ENCODE measurements at places on chromosomes 7 and 10. TPM values are rescaled to one million over a fixed set of nuclear protein-coding genes. Genes with fewer than 3 reads are reported as not detected.

DNA sequence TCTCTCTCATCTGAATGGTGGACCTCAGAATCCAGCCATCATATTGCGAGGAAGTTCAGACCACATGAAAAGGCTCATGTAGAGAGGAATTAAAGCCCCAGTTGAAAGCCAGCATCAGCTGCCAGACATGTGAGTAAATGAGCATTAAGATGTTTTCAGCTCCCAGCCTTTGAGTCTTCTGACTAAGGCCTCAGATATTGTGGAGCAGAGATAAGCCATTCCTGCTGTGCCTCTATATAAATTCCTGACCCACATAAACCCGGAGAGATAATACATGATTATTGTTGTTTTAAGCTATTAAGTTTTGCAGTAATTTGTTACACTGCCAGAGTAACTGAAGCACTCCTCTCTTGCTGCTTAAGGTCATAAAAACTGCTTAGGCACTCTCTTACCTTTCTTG, 14.6 kb downstream of the FAM149B1 start:
- H3K27me3 ChIP-seq = no peaks in the 10 kb centered on the region
- H3K36me3 ChIP-seq = no peaks in the 10 kb centered on the region
- no peak overlapping the region for H3K27ac ChIP-seq
- no peaks in the 10 kb centered on the region for H3K4me1 ChIP-seq

GRCh38 chr10:74898201-74898976, 72.0 kb downstream of the KAT6B start:
- no peaks in the 10 kb centered on the region for H3K27me3 ChIP-seq
- no peaks in the 10 kb centered on the region for H3K36me3 ChIP-seq
- H3K4me1 ChIP-seq = no peaks in the 10 kb centered on the region

- no peak overlapping the region for H3K27ac ChIP-seq
- H3K36me3 ChIP-seq = no peaks in the 10 kb centered on the region
- no peak overlapping the region for H3K4me3 ChIP-seq
- DNase-seq = no peak
Observed at GRCh38 chr10:132392184-132392800, 4.7 kb upstream of the PWWP2B start.

- no peaks in the 10 kb centered on the region for H3K36me3 ChIP-seq
- no peaks in the 10 kb centered on the region for H3K27me3 ChIP-seq
- no peak overlapping the region for H3K4me3 ChIP-seq
Observed at GRCh38 chr7:119254742-119255141, 1018.2 kb upstream of the KCND2 start.

GRCh38 chr10:124565565-124566221, 104.1 kb downstream of the LHPP start:
- H3K4me3 ChIP-seq = no peak overlapping the region
- no peaks in the 10 kb centered on the region for H3K27me3 ChIP-seq
- H3K36me3 ChIP-seq = no peaks in the 10 kb centered on the region
- DNase-seq = no peak
- H3K27ac ChIP-seq = no peak overlapping the region

DNA sequence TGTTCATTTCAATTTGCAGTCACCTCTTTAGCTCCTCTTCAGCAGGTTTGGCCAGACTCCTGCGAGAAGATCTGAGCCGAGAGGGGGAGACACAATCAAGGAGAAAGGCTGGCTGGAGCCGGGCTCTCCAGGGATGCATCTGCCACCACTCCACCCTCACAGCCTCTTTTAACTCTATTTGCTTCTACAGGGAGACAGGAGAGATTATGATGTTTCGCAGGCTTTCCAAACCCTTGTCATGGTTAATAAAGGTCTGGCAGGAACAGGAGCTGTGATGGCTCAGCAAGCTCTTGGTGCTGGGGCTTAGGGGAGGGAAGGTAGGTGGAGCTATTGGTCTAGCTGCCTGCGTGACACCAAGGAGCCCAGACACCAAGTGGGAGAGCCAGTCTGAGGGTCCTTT, 448.1 kb upstream of the PODXL start:
- no peaks in the 10 kb centered on the region for H3K4me1 ChIP-seq
- H3K27me3 ChIP-seq = no peaks in the 10 kb centered on the region
- H3K27ac ChIP-seq = no peak overlapping the region
- H3K4me3 ChIP-seq = no peak overlapping the region

GRCh38 chr10:23191764-23192711, at the start of gene PTF1A:
PTF1A (plus strand) TSS chr10:23192312; CDS start chr10:23192531, 219 bp downstream.
- no peak for DNase-seq
- no peak within 1 kb of the TSS for H3K27ac ChIP-seq
- no peaks in the 10 kb centered on the region for H3K36me3 ChIP-seq
- peaks cover 50% of the 10 kb centered on the region for H3K27me3 ChIP-seq
- no peaks in the 10 kb centered on the region for H3K4me1 ChIP-seq

The C10orf62 gene
- not detected for total RNA-seq

The KNDC1 gene
- total RNA-seq = 10.8 TPM

The PRF1 gene
- total RNA-seq = 2.3 TPM

The PDE6C gene
- total RNA-seq = not detected

The SPDYE16 gene
- 0.41 TPM for total RNA-seq

GRCh38 chr10:114623661-114624294, 34.3 kb downstream of the ABLIM1 start:
- no peaks in the 10 kb centered on the region for H3K36me3 ChIP-seq
- DNase-seq = peak; percentile 51
- peak overlapping the region; percentile 26 for H3K27ac ChIP-seq
- peaks cover 6% of the 10 kb centered on the region for H3K4me1 ChIP-seq
- H3K4me3 ChIP-seq = no peak overlapping the region
- H3K27me3 ChIP-seq = no peaks in the 10 kb centered on the region

- H3K4me1 ChIP-seq = no peaks in the 10 kb centered on the region
- no peak overlapping the region for H3K4me3 ChIP-seq
- no peak for DNase-seq
- H3K27me3 ChIP-seq = no peaks in the 10 kb centered on the region
Observed at GRCh38 chr10:1272777-1273161, 216.6 kb downstream of the WDR37 start.

DNA sequence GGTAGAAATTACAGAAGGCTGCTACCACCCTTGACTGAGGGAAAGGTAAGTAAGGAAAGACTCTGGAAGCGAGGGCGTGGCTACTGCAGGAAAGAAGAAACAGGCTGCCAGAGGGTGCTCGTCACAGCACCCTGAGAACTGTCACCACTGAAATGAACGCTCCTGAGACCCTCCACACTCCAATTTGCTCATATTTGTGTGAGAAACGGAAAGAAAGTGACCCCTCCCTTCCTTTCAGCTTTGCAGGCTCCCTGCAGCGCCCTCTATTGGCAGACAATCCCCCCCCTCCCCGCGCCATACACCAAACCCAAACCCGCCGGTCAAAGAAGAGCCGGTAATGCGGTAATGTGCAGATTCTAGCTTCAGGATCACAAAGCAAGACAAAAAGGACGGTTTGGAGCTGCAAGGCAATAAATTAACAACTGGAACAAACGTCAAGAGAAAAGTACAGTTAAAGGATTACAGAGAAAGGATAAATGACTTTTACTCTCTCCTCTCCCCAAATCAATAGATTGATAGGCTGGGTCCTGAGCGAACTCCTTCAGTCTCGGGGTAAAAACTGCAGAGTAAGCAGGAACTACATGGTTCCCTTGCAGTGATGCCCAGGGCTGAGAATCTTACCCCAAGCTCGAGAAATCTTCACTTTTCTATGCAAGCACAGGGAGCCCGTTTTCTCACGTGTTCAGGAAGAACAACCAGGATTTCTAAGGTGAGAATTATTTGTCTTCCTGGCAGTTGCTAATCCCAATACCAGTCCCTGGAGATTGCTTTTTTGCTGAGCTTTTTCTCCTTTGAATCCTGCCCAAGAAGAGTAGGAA, 47.6 kb downstream of the STEAP1B start:
- H3K36me3 ChIP-seq = no peaks in the 10 kb centered on the region
- H3K27me3 ChIP-seq = no peaks in the 10 kb centered on the region
- H3K4me1 ChIP-seq = no peaks in the 10 kb centered on the region
- DNase-seq = peak; percentile 43
- no peak overlapping the region for H3K4me3 ChIP-seq

- H3K4me3 ChIP-seq = peak overlapping the region; percentile 52
- H3K36me3 ChIP-seq = no peaks in the 10 kb centered on the region
- no peak for DNase-seq
- H3K27me3 ChIP-seq = no peaks in the 10 kb centered on the region
Observed at GRCh38 chr10:103855852-103856796, 748 bp upstream of the SH3PXD2A start.

DNA sequence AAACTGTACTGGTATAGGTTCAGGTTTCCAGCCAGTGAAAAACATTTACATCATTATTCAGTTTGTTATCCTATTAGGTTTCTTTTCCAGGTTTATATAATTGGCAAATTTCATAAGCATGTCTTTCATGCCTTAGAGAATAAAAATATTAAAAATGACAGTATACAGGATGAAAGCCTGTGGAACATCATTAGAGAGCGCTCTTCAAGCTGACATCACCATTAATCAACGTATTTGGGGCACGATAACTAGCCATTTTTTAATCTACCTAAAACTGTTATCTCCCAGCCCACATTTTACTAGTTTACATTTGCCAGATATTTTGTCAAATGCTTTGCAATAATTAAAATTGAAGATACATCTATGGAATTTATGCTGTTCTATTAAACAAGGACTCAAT, 714.1 kb downstream of the CNTNAP2 start:
- H3K36me3 ChIP-seq = no peaks in the 10 kb centered on the region
- H3K27me3 ChIP-seq = no peaks in the 10 kb centered on the region
- H3K4me3 ChIP-seq = no peak overlapping the region
- no peaks in the 10 kb centered on the region for H3K4me1 ChIP-seq
- no peak for DNase-seq

DNA sequence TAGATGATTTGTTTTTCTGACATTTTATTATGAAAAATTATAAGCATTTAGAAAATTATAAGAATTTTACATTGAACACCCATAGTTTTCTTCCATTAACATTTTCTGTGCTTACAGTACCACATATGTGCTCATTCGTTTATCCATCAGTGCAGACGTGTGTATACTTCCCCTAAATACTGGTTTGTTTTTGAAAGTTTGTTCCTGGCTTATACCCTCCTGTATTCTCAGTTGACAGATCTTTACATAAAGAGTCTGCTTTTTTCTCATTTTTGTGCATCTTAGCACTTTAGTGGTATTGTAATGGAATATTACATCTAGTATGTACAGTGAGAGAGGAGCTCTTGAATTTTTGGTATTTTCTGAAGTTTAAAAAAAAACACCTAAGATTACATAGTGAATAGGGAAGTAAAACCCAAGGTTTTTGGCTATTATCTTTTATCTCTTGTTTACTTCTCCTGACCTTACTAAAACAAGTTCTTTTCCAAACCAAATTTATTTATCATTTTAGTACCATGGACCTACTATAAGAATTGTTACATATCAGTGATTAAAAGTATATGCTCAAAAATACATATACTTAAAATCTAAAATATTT, 8.1 kb downstream of the DLD start:
- H3K4me1 ChIP-seq = no peaks in the 10 kb centered on the region
- no peak overlapping the region for H3K27ac ChIP-seq
- no peaks in the 10 kb centered on the region for H3K27me3 ChIP-seq
- no peaks in the 10 kb centered on the region for H3K36me3 ChIP-seq

DNA sequence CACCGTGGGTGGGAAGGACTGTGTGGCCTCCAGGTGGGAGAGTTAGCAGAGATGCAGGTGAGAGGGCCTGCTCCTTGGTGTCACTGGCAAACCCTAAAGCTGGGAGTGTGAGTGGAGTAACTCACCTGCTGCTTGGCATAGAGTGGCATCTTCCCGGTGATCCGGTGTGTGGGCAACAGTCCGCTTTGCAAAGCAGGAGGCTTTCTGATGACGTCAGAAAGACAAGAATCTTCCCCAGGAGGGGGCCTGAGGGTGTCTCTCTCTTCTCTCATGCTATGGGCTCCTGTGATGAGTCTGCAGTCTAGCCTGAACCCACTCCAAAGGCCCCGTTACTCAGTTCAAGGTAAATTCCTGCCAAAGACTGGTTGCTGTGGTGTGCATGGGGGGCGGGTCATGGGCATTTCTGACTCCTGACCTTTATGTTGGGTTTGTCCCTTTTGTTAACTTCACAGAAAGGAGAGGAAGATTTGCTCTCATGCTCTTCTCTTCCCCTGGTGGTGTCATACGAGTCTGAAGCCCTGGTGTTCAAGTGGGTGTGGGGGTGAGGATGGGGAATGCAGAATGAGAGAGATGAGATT, 187.9 kb downstream of the GATA3 start:
- no peak overlapping the region for H3K4me3 ChIP-seq
- H3K36me3 ChIP-seq = no peaks in the 10 kb centered on the region
- no peak for DNase-seq
- no peaks in the 10 kb centered on the region for H3K4me1 ChIP-seq

DNA sequence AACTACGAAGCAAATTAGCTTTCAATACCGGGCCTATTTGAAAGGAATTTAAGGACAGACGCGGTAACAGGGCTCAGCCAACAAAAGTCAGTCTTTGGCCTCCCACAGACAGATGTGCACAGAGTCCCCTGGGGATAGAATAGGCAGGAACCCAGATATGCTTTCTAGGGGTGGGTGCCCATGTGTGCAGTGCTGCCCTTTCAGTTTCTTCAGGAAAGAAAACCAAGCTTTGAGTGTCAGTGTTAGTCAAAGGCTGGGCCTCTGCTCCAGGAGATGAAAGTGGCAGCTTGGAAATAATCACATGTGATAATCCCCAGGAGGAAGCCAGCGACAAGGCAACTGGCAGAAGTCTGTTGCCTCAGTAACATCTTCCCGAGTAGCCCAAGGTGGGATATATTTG, 43.8 kb upstream of the CSTF2T start:
- no peak overlapping the region for H3K27ac ChIP-seq
- H3K27me3 ChIP-seq = no peaks in the 10 kb centered on the region
- H3K36me3 ChIP-seq = no peaks in the 10 kb centered on the region
- no peaks in the 10 kb centered on the region for H3K4me1 ChIP-seq
- no peak for DNase-seq

DNA sequence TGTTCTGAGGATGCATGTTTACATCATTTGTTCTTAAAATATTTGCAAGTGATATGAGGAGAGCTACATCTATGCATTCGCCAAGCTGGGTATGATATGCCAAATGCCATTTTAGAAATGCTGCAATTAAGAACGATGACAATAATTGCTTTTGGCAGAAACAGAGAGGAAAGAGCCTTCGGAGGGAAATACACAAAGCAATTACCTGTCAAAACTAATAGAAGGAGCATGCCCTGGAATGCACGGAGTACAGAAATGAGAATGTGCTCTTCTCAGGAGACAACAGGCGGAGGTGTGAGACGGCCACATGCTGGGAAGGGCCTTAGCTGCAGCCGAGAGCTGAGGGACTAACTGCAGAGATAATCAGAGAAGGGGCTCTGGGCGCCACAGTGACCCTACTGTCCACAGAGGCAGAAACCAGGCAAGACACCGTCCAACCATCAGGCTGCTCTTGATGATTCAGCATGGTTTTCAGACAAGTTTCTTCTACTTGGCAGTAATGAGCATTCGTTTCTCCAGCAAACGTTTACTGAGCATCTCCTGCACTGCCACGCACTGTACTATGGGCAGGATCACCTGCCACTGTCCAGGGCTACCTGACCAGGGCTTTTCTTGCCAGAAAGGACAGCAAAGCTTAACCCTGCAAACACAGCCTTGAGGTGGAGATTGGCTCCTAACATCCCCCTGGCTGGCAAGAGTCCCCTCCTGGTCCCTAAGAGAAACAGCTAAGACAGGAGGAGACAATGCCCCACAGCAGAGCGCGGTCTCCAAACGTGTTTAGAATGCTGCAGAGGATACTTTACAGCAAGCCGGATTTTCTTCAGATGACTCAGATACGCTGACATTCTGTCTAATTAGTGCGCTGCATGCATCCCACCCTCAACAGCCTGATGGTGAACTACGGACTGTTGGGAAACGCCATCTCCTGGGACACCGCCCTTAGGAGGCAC, 18.1 kb downstream of the VIPR2 start:
- H3K36me3 ChIP-seq = no peaks in the 10 kb centered on the region
- H3K4me3 ChIP-seq = no peak overlapping the region
- no peaks in the 10 kb centered on the region for H3K27me3 ChIP-seq
- DNase-seq = no peak
